NCI-H69 (cell line): ENCODE measurements at places on chromosomes 1 and 21.

DNA sequence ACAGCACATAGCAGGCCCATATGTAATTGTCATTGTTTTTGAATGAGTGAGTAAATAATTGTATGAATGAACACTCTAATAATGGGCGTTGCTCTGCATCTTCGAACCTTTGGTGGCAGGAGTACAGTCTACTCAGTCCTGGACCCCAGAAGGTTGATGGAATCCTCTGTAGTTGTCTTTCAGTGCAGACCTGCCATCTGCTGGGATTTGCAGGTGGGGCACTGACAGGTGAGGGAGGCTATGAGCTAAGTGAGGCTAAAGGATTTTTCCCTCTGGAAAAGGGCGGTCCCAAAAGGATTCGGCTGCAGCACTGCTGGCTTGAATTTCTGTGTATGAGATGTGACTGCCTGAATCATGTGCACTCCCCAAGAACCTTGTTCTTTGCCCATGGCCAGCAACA lies 53.4 kb downstream of the PLXNA2 start:
- peak; percentile 65 for DNase-seq

- DNase-seq: no peak
Measured at GRCh38 chr1:89602871-89603404, 30.0 kb upstream of the LRRC8C start.

GRCh38 chr1:201113451-201114244 lies 1.4 kb upstream of the CACNA1S start:
- DNase-seq: no peak

DNA sequence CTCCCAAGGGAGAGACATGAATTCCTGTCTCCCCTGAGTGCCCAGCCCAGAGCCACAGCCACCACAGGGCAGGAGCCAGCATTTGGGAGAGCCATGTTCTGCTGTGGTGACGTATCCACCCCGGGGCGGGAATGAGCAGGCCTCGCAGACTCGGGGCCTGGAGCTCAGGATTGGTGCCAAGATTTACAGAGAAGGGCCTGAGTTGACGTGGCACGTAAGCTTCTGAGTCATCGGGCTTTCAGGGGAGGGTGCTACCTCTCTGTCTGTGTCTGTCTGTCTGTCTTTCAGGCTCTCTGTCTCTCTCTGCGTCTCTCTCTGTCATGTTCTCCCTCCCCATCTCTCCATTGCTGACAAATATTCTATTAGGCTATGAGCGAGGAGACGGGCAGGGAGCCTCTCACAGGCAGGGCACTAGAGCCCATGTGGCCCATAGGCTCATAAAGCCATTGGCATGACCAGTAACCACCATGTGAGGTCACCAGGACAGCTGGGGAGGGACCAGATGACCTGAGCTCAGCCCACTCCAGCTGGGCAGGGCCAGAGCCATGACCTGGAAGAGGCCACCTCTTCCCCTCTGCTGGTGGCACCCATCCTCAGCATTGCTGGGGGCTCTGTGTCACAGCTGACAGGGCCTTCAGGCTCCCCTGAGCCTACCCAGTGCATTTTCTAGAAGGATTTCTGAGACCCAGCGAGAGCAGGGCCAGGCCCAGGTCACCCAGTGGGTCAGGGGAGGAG lies 300.0 kb upstream of the VAMP3 start:
- DNase-seq: peak; percentile 70

- peak; percentile 1 for DNase-seq
Measured at GRCh38 chr1:93013145-93014065, 52.1 kb upstream of the DIPK1A start.

DNA sequence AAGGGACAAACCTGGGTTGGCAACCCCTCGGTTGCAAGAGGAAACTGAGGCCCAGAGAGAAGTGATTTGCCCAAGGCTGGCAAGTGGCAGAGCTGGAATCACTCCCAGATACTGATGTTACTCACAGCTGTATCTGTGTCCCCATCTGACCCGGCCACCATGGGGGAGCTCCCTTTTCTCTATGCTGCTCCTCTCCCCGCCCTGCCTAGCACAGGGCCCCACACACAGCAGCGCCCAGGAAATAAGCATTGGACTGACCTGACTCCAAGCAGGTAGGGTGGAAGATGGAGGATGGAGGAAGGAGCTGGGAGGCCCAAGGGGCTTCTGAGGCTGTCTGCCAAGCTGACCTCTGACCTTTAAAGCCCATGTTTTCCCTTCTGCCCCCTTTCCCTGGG lies 3.0 kb upstream of the FBLIM1 start:
- no peak for DNase-seq
